Amniotic epithelial cell (primary cell): ENCODE measurements at places on chromosomes 4 and X.
A peak's percentile ranks its signal among the peaks of the same experiment; 100 is the strongest.

DNA sequence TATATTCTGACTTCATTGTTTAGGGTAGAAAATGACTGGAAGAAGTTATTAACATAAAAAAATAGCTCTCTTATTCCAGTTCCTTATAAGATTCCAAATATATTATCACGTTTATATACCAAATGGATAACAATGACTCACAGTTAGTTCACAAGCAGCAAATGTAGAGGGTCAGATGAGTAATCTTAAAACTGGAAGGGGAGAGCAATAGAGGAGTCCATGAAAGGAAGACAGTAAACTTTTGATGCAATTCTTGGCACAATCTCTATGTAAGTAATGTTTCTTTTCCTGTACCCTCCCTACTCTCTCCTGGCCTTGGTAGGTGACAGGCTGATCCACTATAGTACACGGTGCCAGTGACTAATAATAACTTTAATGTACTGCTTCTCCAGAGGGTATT lies 259.0 kb upstream of the TRPC5 start:
- DNase-seq, result no peak

DNA sequence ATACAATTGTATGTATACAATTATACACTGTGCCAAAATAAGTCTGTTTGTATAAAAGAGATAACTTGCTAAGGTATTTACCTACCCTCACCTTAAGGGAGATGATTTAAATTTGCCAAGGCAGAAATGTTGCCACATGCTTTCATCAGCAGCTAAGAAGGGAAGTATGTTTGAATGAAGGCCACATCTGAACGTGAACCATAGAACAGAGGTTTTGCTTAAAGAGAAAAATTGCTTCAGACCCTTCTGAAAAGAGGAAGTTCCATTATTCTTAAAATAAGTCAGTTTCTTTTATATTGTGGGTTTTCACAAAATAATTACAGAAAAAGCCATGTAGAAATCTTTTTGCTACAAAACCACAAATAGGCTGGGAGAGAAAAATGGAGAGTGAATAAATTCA lies 621.5 kb upstream of the HTR2C start:
- no peak for DNase-seq

GRCh38 chr4:65195002-65195401 lies 475.3 kb downstream of the EPHA5 start:
- no peak for DNase-seq

GRCh38 chr4:144754562-144755410 lies 108.8 kb downstream of the HHIP start:
- peak; percentile 72 for DNase-seq

DNA sequence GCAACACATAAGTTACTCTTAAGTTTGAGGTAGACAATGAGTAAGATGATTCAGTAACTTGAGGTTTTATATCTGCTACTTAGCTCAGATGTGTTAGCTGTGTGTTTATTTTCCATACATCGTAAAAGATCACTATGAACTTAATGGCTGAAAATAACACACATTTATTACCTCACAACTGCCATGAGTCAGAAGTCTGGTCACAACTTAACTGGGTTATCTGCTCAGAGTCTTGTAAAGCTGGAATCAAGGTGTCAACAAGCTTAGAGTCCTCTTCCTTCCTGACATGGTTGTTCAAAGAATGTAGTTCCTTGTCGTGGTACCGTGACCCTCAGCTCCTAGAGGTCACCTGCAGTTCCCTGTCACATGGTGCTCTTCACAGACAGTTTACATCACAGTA lies 204.9 kb upstream of the MAGEB2 start:
- peak; percentile 25 for DNase-seq

DNA sequence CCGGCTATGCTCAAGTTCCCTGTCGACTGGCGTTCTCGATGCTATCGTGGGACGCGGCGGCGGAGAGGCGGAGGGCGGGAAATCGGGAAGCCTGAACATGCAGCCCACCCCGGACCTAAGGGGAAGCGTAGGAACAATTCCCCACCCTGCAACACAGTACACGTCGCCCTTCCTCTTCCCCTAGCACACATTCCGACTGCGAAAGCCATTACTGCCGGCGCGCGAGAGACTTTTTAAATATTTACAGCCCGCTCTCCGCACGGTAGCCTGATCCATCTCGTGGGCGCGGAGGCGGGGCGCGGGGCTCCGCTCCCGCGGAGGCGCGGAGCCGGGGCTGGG lies 48.1 kb upstream of the BCOR start:
- DNase-seq, result no peak

GRCh38 chr4:106261980-106262379 lies 54.0 kb downstream of the TBCK start:
- DNase-seq, result no peak

GRCh38 chrX:155069414-155069813 lies 1.5 kb downstream of the CMC4 start:
- DNase-seq, result no peak

- DNase-seq, result peak; percentile 59
These were observed 1851.3 kb upstream of the PCDH7 start for GRCh38 chr4:28868841-28869240.

DNA sequence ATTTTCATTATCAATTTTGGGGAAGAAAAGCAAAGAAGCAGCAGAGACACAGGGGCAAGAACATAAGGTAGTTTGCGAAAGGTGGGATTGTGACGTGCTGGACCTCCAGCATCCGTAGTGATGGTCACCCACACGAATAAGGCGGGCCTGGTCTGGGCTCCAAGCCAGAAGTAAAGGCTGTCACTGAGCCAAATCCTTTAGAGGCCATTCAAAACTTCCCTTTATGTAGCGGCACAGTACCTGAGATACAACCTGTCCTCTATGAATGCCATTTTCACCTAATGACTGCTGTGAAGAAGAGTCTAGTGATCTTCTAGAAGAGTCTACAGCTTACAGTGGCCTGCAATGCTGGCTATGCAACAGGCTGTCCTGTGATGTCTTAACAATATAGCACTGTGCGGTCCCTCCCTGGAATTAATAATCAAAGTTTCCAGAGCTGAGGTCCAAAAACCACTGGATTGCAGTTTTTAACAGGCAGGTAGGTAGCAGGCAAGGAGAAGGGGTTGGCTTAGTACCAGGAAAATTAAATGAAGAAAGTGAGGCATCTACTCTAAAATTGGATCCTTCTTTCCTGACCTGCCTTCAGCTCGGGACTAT lies 56.2 kb downstream of the TRIML1 start:
- no peak for DNase-seq

DNA sequence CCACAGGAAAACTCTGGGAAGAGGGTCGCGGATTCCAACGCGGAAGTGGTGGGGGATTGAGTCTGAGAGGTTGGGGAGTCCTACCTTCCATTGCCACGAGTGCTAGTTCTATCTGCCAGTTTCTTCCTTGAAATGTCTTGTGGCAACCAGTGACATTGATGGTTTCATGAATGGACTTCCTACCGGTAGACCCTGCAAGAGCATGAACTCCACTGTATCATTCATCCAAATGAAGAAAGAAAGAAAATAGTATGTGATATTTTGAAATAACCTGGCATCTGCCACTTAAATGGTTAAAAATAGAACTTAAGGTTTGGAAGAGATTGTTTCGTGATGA lies 1.1 kb upstream of the SLC10A7 start:
- no peak for DNase-seq

DNA sequence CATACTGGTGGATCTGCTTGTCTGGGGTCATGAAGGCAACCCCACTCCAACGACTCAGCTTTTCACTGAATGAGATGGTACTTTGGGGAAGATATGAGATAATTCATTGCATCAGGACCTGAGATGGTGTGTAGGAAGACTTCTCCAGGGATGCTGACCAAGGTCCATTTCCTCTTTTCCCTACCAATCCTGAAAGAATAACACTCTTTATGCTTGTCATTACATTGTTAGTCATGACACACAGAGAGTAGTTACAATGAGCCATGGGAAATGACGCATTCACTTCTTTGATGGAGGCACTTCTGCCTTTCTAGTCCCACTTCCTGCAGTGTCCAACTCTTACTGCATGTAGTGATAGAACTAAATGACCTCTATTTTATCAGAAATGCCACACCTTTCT lies 58.6 kb downstream of the AREG start:
- peak; percentile 42 for DNase-seq

GRCh38 chrX:134571796-134572195 lies 86.5 kb downstream of the PLAC1 start:
- DNase-seq, result peak; percentile 30

DNA sequence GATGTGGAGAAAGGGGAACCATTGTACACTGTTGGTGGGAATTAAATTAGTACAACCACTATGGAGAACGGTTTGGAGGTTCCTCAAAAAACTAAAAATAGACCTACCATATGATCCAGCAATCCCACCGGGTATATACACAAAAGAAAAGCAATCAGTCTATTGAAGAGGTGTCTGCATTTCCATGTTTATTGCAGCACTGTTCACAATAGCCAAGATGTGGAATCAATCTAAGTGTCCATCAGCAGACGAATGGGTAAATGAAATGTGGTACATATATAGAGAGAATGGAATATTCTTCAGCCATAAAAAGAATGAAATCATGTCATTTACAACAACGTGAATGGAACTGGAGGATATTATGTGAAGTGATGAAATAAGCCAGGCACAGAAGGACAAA lies 208.1 kb downstream of the TRIML1 start:
- DNase-seq, result no peak

- DNase-seq, result no peak
These were observed 177.6 kb downstream of the NWD2 start for GRCh38 chr4:37422102-37422501.

GRCh38 chr4:8848507-8849265 lies 23.0 kb downstream of the HMX1 start:
- no peak for DNase-seq

DNA sequence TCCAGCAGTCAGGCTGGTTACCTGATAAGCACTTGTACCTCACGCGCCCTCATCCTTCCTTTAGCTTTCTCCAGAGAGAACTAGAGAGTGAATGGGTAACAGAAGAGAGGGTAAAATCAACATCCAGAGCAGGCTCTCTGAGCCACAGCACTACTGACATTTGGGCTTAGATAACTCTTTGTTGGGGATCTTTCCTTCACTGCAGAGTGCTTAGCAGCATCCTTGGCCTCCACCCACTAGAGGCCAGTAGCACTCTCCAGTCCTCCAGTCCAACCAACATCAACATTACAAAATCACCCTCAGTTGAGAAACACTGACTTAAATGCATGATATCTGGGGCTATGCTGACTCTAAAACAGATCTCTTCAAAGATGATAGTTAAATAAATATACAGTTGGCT lies 220.7 kb downstream of the TACR3 start:
- peak; percentile 39 for DNase-seq

- DNase-seq, result peak; percentile 27
These were observed 579.4 kb upstream of the ZFP42 start for GRCh38 chr4:187416216-187416615.

- DNase-seq, result no peak
These were observed 52.0 kb downstream of the SORCS2 start for GRCh38 chr4:7244331-7244665.

DNA sequence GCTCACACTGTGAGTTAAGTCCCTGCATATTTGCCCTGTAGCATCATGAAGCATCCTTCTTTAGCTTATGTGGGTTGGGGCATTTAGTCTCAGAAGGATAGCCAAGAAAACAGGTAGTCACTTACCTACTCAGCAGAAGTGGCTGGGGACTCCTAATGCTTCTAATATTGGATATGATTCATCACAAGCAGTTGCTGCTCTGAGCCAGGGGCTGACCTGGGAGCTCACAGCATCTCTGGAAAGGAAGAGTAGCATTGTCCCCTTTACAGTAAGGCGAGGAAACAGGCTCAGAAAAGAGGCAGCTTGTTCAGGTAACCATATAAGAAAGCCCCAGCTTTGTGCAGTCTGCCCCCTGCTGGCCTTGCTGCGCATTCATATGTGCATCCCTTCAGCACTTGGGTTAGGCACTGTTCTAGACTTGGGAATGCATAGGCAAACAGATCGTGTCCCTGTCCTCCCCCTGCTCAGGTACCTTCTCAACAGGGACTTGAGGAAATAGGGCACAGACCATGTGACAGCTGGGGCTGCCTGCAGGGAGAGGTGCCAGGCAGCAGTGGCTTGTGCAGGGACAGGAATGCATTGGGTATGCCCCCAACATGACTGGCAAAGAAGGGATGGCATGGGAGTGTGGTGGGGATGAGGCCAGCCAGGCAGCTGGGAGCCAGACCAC lies 35.7 kb upstream of the TBC1D14 start:
- peak; percentile 60 for DNase-seq

- peak; percentile 4 for DNase-seq
These were observed at the start of gene TMEM185A for GRCh38 chrX:149631234-149632165. TMEM185A (minus strand) TSS chrX:149631792; CDS start chrX:149631580, 212 bp downstream.

DNA sequence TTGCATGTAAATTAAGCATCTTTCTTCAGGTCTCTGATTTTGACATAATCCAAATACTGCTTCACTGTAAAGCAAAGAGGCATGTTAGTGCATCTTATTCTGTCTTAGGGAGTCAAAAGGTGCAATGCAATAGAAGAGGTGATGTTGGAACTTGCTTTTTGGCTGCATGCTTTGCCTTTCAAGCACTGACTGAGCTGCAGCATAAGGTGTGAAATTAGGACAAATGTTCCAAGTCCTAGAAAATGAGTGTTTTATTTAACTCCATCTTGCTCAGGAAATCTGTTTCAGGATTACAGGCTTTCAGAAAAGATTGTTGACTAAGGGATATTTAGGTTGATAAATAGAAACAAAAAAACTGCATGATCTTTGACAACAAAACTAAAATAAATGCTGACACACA lies 30.8 kb downstream of the NAA11 start:
- no peak for DNase-seq

DNA sequence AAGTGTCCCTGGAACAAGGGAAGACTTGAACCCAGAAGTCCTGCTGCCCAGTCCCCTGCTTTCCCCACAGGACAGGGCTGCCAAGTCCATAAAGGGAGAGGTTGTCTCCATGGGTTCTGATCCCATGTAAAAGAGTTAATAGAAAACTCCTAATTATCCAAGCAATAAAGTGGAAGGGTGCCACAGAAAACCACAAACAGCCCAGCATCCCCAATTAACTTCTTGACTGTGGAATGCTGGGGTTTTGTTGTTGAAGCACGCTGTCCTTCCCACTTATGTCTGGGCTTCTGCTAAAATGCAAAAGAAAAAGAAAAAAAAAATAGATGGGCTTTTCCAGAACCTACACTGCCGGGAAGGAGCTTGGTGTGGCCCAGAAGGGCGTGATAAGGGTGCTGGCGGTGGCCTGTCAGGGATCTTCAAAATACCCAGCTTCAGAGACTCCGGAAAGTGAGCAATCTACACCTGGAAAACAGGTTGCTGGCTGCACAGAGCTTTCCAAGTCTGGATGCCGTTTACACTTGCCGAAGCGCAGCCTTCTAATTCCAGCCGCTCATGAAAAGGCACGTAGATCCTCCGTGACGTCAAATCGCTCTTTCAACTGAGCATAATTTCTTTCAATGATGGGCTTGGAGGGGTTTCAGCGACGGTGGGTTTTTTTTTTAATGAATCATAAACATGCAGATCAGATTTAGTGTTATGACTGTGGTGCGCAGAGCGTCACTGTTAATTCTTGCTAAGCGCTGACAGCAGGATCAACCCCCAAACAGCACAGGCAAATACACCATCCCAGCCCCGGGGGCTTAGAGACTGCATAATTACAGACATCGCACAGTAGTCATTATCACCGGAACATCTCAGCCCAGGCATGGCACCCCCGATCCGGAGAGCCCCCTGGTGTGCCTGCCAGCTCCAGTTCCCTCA lies 197.6 kb downstream of the BCOR start:
- no peak for DNase-seq

GRCh38 chr4:113101669-113102068 lies 52.2 kb downstream of the ANK2 start:
- DNase-seq, result peak; percentile 15
